ENCODE measurements at places on chromosomes 16 and 17. TPM values are rescaled to one million over a fixed set of nuclear protein-coding genes. Genes with fewer than 3 reads are reported as not detected.
A peak's percentile ranks its signal among the peaks of the same experiment; 100 is the strongest.

DNA sequence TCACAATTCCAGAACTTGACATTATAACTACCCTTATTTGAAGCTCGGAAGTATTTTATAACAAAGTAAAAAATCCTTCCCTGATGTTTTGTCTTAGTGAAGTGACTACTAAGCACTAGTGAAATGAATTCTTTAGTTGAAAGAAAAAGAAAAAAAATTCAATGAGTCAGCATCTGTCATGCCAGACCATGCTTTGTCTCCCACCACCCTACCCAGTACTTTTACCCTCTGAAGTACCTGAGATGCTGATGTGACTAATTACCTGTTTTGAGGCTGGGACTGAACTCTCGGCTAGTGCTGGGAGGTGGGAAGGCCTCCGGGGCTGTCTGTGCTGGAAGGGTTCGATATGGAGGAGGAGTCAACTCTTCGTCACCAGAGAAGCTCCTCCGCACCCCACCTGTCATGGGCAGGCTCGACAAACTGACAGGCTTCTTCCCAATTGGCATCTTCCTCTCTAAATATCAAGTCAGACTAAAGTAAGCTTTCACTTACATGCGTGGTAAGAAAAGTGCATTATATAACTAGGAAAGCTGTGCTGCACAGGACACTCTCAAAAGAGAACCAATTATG, 19.6 kb downstream of the NME2 start:
- H3K4me1 ChIP-seq: no peaks in the 10 kb centered on the region
- no peaks in the 10 kb centered on the region for H3K27me3 ChIP-seq
- no peak overlapping the region for H3K4me3 ChIP-seq
- H3K27ac ChIP-seq: no peak overlapping the region

- peaks cover 14% of the 10 kb centered on the region for H3K4me1 ChIP-seq
- DNase-seq: peak; percentile 51
- H3K27me3 ChIP-seq: no peaks in the 10 kb centered on the region
- peak within 1 kb of the TSS; percentile 94 for H3K27ac ChIP-seq
- H3K36me3 ChIP-seq: no peaks in the 10 kb centered on the region
Measured at GRCh38 chr17:81977211-81977808, at the start of gene ASPSCR1. ASPSCR1 (plus strand) TSS chr17:81977629; CDS start chr17:81977647, 18 bp downstream.

DNA sequence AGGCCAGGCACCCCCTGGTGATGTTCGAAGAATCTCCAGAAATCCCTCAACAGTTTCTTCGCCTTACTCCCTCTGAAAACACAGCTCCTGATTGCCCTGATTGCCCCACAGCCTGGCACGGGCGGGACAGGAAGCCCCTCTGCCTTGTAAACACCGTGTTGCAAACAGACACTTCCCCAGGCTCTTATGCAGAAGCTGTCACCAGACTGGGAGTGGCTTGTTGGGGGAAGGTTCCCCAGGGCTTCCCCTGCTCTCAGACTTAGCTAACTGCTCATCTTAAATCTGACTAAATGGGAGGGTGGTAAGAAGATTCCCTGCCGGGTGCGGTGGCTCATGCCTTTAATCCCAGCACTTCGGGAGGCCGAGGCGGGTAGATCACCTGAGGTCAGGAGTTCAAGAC, 11.2 kb downstream of the PIK3R5 start:
- H3K36me3 ChIP-seq: no peaks in the 10 kb centered on the region
- no peak overlapping the region for H3K27ac ChIP-seq
- no peak overlapping the region for H3K4me3 ChIP-seq
- DNase-seq: peak; percentile 39

GRCh38 chr16:4937782-4938682, 1.1 kb upstream of the PPL start:
- H3K4me3 ChIP-seq: peak overlapping the region; percentile 86
- H3K27me3 ChIP-seq: no peaks in the 10 kb centered on the region
- H3K36me3 ChIP-seq: no peaks in the 10 kb centered on the region

Gene TBC1D26
- not detected for total RNA-seq

- peaks cover 38% of the 10 kb centered on the region for H3K36me3 ChIP-seq
- no peak overlapping the region for H3K27ac ChIP-seq
- no peak for DNase-seq
- H3K4me1 ChIP-seq: peaks cover 62% of the 10 kb centered on the region
Measured at GRCh38 chr16:22317001-22317530, 19.9 kb downstream of the POLR3E start.

DNA sequence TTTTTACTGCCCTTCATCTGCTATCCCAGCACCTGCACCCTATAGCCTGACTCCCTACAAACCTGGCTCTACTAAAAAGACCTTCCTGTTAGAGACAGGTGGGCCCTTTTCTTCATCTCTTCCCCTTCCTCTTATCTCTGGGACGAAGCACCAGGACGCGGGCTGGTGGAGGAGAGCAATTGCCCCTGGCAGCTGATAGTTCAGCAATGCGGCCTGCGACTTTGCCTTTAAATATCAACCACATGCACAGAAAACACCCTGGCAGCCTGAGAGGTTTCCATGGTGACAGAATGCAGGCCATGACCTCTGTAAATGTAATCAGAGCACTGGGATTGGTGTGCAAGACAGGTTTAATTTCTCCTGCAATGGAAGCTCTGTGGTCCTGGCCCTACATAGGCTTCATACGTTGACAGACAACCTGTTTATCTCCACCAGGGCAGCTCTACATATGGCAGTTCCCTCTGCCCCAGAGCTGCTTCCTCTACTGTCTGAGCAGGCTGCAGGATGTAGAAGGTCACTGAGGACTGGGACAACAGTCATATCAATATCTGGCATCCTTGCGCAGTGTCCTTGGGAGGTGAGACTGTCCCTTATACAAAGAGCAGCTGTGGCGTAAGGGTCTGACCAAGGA, 10.0 kb upstream of the SKAP1 start:
- peak overlapping the region; percentile 17 for H3K27ac ChIP-seq
- DNase-seq: no peak
- H3K36me3 ChIP-seq: no peaks in the 10 kb centered on the region
- H3K4me3 ChIP-seq: no peak overlapping the region
- H3K27me3 ChIP-seq: no peaks in the 10 kb centered on the region
- H3K4me1 ChIP-seq: no peaks in the 10 kb centered on the region

Data from esophagus squamous epithelium (tissue), 5 donors.